ENCODE measurements at places on chromosomes 7 and 10.

- no peak for DNase-seq
Measured at GRCh38 chr7:87816389-87816788, 59.8 kb downstream of the SLC25A40 start.

- no peak for DNase-seq
Measured at GRCh38 chr10:118500477-118501104, 94.9 kb downstream of the PRLHR start.

DNA sequence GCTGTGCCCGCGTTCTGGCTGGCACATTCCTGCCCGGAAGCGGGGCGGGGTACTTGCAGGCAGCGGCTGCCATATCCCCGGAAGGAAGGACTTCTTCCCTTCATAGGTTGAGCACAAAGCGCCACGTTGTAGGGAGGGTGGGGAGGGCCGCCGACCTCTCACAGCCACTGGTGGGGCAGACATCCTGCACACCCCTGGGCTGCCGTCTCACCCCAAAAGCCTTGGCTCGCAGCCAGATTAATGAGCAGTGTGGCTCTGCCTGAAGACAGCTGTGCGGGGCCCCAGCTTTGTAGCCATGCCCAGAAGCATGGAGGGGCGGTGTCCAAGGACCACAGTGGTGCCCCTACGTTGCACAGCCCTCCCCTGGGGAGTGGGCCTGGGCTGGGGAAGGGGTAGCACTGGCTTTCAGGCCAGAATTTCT lies 54.3 kb upstream of the DPYSL4 start:
- DNase-seq: no peak

- no peak for DNase-seq
Measured at GRCh38 chr7:77665161-77665560, 31.1 kb upstream of the RSBN1L start.

- DNase-seq: no peak
Measured at GRCh38 chr7:140326116-140326928, 72.0 kb downstream of the SLC37A3 start.

- peak; percentile 55 for DNase-seq
Measured at GRCh38 chr10:119737823-119738222, 12.0 kb downstream of the INPP5F start.

GRCh38 chr7:45217358-45217757 lies 59.8 kb downstream of the RAMP3 start:
- DNase-seq: no peak

DNA sequence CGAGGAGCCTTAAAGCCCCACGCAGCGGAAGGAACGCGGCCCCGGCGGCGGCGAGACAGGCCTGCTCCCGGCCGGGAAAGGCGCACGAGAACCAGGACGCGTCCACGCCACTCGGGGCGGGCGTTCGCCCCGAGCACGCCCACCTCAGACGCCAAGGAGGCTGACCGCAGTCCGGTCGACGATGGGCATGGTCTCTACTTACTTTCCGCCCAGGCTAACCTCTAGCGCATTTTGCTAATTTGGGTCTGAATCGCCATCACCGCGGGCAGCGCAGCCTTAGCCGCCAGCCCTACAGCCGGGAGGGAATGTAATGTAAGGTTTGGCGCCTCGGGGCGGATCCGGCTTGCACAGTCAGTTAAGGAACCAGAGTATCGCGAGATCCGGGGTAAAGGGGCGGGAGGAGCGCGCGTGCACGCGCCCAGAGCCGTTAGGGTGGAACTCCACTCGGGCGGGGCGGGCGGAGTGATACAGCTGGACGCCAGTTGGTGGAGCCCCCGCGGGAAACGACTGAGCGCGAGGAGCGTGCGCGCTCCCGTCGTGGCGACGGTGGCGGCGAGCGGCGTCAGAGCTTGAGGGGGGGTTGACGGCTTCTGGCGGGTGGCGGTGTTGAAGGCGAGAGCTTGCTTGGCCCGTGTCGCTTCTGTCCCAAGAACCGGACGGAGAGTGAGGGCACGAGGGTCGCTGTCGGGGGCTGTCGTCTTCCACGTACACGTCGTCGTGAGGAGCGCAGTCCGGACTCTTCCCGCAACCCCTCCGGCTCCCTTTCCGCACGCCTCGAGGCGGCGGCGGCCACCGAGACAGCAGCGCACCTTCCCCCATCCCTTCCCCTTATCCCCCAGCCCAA lies at the start of gene LUC7L2:
LUC7L2 (plus strand) TSS at position 529 of the 844 bp plus-strand sequence. CDS start 368 bp downstream, outside the sequence.
- DNase-seq: peak; percentile 88

DNA sequence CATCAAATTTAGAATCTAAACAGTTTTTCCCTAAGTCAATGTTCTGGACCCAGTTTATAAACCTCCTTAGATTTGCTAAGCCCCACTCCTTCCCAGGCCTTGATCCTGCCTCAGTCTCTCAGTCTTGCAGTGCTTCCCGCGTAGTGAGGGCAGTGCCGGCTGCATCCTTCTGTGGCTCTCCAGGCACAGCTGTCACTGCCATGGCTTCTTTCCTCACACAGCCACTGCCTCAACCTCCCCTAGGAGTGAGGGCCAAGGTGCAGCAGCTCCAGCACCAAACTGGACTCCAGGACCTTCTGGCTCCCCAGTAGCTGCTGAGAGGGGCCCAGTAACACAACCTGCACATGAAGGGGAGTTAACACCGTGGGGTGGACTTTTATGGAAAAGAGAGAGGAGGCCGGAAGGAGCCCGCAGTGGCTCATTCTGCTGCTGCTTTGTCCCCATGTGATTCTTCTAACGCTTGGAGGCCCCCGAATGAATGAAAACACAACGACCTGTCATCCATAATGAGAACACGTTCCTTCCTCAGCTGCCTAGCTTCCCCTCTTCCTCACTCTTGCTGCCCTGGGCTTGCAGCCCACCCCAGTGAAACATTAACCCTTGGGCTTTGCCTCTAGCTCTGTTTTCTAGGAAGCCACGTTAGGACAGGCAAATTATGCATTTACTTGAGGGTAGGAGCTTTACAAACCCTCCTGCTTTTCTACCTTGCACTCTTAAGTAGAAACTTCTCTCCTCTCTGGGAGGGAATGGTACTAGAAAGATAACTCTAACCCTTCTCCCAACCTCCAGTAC lies 16.0 kb upstream of the UBE2H start:
- no peak for DNase-seq

GRCh38 chr7:14950013-14950412 lies 47.5 kb upstream of the DGKB start:
- DNase-seq: no peak

DNA sequence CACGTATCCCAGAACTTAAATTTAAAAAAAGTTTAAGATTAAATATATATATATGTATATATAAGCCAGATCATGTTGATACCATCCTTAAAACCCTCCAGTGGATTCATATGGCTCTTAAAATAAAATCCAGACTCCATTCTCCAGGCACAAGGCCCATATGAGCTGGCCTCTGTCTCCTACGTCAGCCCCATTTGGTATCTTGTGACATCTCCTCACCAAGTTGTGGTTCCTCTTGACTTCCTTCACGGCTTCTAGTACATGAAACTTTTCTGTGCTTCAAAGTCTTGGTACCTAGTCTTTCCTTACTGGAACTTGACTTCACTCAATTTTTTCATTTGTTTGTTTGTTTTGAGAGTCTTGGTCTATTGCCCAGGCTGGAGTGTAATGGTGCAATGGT lies 61.3 kb downstream of the PRLHR start:
- no peak for DNase-seq

DNA sequence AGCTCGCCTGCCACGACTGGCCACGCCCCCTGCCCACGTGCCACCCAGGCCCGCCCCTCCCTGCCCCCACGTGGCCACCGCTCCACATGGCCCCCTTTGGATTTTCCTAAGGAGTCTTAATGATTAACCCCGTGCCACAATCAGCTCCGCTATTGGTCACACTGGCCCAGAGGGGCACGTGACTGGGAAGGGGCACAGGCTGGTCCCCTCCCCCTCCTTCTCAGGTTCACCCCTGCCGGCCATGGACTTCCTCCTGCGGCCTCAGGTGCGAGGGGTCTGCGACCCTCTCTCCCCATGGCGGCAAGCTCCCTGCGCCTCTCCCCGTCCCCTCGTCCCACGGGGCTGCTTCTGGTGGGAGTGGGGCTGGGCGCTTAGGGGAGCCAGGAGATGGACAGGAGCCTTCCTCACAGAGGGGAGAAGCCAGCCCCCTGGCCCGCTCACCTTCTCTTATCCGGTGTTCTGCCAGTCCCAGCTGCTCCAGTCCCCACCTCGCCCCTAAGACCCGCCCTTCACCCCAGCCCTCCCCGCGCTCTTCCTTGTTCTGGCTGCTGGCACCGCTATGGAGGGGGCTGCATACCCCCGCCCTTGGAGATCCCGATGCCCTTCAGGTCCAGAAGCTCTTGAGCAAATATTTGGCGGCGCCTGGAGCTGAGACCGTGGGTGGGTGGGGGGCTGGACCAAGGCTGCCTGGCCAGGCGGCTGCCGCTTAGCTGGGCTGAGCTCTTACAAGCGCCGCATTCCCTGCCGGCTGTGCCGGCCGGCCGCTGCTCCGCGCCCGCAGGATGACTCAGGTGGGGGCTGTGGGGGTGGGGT lies 3.2 kb downstream of the SLC4A2 start:
- no peak for DNase-seq

DNA sequence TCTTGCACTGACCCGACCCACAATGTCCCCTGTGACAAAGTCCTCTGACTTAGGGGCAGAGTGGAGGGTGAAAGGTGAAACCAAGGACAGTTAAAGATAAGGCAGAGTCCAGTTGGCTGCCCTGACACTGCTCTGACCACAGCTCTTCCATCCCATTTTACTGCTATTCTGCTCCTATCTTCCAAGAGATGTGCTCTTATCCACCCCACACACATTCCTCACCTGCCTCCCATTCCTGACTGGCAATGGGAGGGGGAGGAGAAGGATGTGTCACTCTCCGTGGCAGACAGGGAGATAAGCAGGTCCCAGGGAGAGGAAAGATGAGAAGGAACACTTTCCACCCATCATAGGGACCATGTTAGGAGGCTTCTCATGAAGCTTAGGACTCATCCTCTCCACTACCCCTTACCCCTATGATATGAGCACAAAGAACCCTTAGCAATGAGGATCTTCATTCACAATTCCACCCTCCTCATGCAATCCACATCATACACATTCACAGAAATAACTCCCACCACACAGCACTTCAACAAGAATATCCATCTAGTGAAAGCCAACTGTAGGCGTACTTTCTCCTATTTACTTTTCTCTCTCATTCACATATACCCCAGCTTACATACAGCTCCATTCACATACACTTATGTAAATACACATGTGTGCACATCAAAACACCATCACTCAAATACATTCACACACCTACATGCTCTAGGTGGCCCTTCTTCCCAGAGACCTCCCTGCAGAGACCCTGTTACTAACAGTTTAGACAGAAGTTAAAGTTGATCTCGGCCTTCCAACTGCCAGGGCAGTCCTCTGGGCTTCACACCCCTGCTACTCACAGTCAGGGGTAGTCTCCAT lies 6.6 kb downstream of the SYNPO2L start:
- DNase-seq: no peak

DNA sequence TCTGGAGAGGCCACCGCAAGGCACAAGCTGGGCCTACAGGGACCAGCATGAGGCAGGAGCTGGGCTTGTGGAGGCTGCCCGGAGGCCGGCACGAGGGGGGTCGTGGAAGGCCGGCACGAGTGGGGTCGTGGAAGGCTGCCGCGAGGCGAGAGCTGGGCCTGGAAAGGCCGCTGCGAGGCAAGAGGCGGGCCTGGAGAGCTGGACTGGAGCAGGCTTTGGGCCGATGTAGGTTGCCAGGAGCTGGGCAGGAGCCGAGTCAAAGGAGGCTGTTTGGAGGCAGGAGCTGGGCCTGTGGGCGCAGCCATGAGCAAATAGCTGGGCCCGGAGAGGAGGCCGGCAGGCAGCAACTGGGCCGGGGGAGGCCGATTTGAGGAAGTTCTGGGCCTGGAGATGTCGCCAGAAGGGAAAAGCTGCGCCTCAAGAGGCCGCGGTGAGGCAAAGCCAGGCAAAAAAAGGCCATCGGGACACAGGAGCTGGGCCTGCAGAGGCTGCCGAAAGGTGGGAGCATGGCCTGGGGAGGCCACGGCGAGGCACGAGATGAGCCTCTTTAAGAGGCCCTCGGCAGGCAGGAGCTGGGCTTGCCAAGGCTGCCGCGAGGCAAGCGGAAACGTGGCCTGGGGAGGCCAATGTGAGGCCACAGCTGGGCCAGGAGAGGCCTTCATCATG lies 26.5 kb downstream of the MDH2 start:
- no peak for DNase-seq

- DNase-seq: no peak
Measured at GRCh38 chr7:55469721-55470120, 102.6 kb downstream of the VOPP1 start.

DNA sequence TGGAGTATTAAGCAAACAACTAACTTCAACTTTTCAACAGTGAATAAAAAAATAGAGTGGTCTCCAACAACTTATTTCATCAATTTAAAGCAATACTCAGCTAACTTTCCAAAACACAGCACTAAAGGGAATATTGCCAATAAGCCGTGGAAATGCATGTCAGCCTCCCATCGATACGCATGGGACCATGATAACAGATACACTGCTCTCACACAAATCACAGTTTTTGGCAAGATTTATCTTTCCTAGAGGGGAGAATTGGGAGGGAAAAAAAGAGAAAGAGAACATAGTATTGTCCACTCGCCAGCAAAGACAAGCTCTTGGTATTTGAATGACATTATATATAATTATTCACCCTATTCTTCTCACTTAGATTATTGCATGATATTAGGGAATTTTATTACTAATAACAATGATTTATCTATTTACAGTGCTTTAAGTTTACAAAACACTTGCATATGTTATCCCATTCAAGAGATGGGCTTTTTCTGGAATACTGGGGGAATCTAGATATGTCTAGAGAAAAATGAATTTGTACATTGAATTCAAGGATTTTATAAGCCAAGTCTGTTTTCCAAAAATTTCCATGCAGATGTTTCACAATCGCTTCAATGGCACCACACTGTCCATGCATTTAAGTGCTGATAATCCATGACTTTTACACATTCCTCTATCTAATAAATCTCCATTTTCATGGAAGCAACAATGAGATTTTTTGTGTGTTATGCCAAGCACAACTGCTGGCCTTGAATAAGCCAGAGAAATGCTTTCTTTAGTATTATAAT lies 194.0 kb upstream of the MGMT start:
- no peak for DNase-seq

GRCh38 chr7:69411466-69411865 lies 186.8 kb upstream of the AUTS2 start:
- DNase-seq: no peak

GRCh38 chr7:100215895-100216294 lies 3.9 kb upstream of the PVRIG start:
- DNase-seq: no peak

GRCh38 chr7:127391591-127392181 lies 822 bp downstream of the ZNF800 start:
- no peak for DNase-seq

Measured in GM04503 (cell line).